Fibroblast of upper back skin (primary cell): ENCODE measurements at places on chromosomes 7 and 10.

DNA sequence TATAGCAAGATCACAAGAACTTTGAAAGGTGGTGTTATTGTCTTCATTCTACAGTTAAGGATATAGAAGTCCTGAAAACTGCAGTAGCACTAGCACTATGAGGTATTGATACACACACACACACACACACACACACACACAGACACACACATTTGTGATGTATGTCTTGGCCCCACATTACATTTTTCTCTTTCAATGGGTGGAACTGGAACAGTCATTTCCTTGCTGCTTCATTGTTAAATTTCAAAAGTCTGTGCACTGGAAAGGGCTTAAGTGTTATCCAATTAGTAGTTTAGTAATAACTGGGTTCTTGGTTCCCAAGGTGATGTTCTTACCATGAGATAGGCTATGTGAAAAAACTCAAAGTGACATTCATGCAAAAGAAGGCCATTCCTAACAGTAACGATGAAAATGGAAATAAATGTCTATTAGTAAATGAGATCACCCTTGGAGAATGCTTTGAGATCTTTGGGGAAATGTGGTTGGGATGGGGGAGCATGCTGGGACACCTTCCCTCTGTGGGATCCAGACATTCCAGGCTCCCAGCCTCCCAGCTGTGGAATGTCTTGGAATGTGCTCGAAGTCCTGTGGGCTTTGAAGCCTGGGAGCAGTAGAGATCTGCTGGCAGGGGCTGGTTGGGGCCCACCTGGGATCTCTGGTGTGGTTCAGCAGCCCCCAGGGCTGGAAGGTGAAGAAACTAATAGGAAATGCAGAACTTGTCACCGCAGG, 37.4 kb upstream of the CALD1 start:
- DNase-seq = peak; percentile 99

- DNase-seq = no peak
Measured at GRCh38 chr10:30763918-30764317, 134.4 kb upstream of the LYZL2 start.

DNA sequence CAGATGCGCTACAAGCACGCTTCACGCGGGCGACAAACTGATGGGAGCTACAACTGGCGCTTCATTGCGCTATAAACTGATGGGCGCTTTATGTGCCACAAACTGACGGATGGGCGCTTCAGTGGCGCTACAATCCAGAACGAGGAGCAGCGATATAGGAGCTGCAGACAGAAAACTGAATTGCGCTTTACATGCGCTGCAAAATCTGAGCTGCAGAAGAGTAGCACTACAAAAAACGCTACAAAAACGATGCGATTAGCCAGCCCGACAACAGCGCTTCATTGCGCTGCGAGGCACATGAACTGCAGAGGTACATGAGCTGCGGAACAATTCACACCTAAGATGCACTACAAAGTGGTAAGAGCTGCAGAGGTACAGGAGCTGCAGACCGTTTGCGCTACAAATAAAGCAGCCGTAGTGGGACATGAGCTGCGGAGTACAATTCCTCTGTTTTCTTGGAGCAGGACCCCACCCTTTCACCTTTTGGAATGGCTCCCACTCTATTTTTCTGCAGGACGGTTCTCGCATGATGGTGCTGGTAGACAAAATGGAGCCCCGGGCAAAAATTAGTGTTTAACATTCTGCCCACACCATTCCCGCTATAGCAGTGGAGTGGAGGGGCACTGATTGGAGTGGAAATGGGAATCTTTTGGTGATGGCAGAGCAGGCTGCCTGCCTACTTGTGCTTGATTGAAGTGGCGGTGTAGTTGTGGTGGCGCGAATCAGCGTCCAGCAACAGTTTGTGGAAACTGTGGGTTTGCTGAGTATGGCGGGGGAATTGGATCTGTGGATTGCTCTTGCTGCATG, 1.2 kb upstream of the SGCE start:
- DNase-seq = peak; percentile 24

DNA sequence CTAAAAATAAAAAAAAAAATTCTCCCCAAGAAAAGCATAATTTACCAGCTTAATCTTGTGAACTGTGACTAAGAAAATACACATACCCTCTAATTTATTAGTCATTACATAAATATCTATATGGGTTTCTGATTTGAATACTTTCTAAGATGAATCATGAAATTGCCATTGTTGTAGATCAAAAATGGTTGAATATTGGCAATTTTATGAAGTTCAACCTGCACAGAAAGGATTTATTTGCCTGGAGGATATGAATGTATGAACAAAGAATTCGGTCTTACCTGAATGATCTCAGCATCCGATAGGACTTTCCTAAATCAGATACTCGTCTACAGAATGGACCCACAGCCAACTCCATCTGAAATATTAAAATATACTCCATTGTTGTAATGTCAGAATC, 61.5 kb downstream of the HBP1 start:
- DNase-seq = peak; percentile 37

DNA sequence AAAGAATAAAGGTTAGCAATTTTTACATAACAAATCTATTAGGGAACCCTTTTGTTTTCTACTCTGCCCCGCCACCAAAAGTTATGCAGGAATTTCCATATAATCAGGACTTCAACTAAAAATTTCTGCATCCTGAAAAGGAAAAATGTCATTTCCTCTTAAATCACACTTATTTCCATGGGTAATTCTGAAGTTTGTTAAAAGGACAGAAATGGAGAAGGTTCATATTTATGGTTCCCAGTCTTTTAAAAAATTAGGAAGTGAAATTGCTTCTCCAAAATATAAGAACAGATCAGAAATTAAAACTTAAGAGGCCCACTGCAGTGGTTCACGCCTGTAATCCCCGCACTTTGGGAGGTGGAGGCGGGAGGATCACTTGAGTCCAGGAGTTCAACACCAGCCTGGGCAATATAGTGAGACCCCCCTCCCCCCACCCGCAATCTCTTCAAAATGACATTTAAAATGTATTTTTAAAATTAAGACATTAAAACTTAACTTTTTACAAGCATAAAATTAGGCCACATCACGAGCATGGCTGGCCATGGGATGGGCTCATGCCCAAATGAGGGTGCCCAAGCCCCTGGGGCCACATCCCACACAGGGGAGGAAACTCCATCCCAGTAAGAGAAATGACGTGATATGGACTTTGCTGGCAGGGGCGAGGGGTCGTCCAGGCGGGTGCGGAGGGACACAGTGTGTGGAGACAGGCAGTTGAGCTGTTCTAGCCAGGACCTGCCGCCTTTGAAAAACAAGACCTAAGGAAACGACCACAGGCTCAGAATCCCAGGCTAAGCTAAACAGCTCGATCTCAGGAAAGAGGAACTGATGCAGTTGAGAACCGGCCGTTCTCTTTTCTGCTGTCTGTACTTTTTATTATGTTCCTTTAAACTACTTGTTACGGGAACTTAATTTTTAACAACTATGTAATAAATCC, 51.3 kb upstream of the NFE2L3 start:
- DNase-seq = no peak

GRCh38 chr10:112675560-112676083, 228.6 kb downstream of the VTI1A start:
- DNase-seq = no peak

- DNase-seq = peak; percentile 90
Measured at GRCh38 chr10:86756511-86757112, at the start of gene BMPR1A. BMPR1A (plus strand) TSS chr10:86756619; CDS start chr10:86876019, 119,400 bp downstream.
